Stimulated activated CD4-positive, alpha-beta T cell treated with anti-CD3 and anti-CD28 coated beads, Interleukin-1b, Interleukin-23, amount 100 ng/mL, for 1 hour (primary cell): ENCODE measurements at places on chromosomes 12 and 14.

DNA sequence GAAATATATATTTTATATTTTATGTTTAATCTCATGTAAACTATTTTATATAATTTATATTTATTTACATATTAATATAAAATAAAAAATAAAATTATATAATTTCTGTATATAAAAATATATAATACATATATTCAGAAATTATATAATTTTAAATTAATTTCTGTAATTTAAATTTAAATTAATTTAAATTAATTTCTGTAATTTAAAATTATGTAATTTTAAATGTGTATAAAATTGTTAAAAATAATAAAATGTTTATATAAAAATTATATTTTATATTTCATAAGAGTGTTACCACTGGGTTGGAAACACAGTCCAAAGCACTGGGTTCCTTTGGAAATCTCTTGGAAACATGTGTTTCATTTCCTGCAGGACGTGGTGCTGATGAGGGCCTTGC lies 94.6 kb downstream of the DNAH10 start:
- no peak for DNase-seq

GRCh38 chr14:57736391-57736790 lies 129.5 kb downstream of the SLC35F4 start:
- no peak for DNase-seq

DNA sequence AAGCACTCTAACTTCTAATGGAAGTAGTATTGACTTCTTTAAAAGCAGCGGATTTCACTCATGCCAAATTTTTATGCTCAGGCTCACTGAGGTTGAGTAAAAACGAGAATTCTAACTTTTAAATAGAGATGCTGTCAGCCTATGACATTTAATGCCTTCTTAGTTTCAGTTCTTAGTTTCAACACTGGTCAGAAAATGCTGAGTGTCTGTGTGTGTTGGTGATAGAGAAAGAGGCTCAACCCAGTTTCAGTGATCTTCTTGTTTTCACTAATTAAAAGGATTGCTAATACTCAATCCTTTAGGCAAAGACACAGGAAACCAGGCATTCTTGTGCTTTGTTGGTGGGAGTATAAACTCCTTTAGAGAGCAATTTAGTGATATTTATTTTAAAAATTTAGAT lies 31.0 kb downstream of the PEBP1 start:
- no peak for DNase-seq

GRCh38 chr12:108633534-108634248 lies at the start of gene SELPLG:
Gene SELPLG, minus strand, starts transcription at chr12:108633894. Its CDS starts 9,587 bp downstream, at chr12:108624307.
- DNase-seq: peak; percentile 42

DNA sequence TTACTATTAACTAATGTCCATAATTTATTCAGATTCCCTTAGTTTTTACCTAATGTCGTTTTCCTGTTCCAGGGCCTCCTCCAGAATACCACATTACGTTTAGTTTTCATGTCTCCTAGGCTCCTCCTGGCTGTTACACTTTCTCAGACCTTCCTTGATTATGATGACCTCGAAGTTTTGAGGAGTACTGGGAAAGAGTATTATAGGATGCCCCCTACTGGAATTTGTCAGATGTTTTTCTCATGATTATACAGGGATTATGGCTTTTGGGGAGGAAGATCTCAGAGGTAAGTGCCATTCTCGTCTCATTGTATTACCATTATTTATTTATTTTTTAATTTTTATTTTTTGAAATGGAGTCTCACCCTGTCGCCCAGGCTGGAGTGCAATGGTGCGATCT lies 17.7 kb upstream of the C1S start:
- DNase-seq: no peak
